ENCODE measurements at places on chromosomes 6 and 20.

DNA sequence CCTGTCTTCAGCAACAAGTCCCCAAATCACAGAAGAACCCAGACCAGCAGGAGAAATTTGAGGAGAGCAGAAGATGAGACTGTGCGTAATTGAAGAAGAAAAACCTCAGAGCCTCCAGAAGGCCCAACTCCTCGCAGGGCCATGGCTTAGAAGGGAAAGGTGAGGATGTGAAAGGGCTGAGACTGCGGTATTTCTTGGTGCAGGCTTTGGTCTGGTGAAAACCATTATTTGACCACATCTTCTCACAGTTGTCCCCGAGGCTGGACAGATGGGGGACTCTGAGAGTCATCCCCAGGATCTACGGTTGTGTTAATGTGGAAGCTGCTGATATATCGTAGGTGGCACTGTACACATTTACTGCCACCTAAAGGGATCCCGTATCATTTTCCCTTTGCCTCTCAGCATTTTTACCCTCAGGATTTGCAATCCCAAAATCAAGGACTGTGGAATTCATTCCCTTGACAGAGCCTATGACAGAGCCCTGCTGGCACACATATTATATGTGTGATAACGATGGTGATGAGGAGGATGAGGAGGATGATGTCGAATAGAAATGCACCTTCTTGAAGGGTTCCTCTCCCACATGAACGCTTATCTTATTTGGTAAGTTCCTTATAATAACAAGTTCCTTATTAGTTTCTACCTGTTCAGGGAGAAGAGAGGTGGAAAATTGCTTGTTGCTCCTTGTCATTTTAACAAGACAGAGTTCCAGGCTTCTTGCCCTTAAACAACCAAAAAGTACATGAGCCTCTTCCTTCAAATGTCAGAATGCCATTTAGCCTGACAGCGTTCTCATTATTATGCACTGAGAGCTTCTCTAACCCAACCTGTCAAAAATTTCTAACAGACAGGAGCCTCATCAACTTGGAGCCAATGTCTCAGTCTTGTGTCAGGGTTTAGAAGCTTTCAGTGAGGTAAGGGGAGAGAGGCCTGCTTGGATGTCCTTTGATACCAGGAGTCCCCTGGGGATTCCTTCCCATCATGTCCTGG, 135.8 kb downstream of the PXDC1 start:
- DNase-seq, result no peak

- no peak for DNase-seq
These were observed 96.3 kb downstream of the PRDM1 start for GRCh38 chr6:106182455-106182854.

GRCh38 chr6:138965291-138965874, 22.7 kb downstream of the REPS1 start:
- no peak for DNase-seq

- no peak for DNase-seq
These were observed 12.6 kb upstream of the EIF2S2 start for GRCh38 chr20:34124469-34125249.

DNA sequence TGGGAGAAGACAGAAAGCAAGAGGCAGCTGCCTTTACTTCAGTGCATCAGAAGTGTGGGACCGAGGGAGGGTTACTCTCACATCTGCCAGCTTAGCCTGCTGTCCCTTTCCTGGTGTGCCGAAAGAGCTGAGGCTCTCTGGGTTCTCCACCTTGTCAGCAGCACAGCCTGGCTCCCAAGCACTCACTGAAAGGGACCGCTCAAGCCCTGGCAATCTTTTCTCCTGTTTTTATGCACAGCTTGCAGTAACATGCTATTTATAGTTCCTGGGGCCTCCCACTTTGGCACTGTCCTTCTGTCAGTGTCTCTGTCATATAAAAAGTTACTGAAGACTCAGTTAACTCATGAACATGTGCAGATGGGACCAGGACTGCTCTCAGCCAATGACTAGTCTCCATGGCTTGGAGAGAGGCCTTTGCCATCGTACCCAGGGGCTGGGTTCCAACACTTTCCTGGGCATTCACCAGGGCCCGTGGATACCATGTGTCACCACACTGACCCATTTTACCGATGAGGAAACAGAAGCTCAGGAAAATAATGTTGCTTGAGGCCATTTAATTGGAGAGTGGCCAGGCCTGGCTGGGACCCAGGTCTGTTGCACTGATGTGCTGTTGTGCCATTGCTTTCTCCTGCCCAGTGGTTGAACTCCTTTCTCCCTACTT, 46.2 kb downstream of the PANK2 start:
- DNase-seq, result no peak

DNA sequence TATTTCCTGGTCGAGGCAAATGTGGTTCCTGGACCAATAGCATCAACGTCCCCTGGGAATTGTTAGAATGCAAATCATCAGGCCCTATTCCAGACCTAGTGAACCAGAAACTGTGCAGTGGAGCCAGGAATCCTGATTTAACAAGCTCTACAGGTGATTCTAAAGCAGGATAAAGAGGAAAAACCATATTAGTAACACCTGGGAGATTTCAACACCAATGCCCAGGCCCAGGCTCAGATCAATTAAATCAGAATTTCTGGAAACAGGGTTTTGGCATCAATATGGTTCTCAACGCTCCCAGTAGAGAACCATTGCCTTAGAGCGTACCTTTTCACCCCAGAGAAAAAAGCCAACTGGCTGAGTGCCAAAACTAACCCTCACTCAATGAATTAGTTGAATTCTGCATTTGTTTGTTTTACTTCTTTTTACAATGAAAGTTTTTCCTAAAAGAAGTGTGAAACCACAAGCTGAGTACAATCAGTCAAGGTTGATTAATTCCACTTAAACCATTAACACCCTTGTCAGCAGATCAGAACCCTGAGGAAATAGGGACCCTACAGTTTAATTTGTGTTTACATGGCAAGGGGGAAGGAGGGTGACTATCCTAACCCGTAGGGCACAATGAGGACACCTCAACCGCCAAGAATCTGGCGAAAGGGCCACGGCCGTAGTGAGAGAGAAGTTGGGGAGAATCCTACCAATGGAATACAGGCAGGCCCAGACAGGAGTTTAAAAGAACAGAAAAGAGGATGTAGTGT, 34.9 kb upstream of the LOC128125822 start:
- no peak for DNase-seq

- DNase-seq, result no peak
These were observed 56.7 kb upstream of the PHACTR3 start for GRCh38 chr20:59547596-59547995.

- DNase-seq, result no peak
These were observed 529 bp upstream of the ENPP4 start for GRCh38 chr6:46129291-46129628.

- DNase-seq, result no peak
These were observed 359.8 kb downstream of the ZFAND3 start for GRCh38 chr6:38179300-38179699.

GRCh38 chr6:44869321-44869897, 458.7 kb upstream of the RUNX2 start:
- DNase-seq, result no peak

DNA sequence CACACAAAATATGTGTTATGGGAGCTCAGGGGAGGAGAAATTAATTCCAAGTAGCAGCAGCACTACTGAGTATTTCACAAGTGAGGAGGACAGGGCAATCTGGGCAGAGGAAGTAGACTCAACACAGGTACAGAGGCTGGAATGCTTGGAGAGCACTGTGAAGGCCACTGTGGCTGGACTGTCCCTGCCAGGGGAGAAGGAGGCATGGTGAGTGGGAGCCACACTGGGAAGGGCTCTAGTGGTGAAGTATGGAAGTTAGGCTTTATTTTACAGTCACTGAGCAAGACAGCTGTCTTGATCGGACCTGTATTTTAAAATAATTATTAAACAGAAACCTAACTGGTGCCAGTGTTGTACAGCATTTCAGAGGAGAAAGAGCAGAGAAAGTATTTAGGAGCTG, 28.8 kb downstream of the FAM229B start:
- no peak for DNase-seq

GRCh38 chr6:161091972-161092701, 100.6 kb downstream of the MAP3K4 start:
- DNase-seq, result no peak

All from anterior cingulate cortex (tissue), 58 donors.